ENCODE measurements at places on chromosomes 1 and 21. TPM values are rescaled to one million over a fixed set of nuclear protein-coding genes. Genes with fewer than 3 reads are reported as not detected.
A peak's percentile ranks its signal among the peaks of the same experiment; 100 is the strongest.

DNA sequence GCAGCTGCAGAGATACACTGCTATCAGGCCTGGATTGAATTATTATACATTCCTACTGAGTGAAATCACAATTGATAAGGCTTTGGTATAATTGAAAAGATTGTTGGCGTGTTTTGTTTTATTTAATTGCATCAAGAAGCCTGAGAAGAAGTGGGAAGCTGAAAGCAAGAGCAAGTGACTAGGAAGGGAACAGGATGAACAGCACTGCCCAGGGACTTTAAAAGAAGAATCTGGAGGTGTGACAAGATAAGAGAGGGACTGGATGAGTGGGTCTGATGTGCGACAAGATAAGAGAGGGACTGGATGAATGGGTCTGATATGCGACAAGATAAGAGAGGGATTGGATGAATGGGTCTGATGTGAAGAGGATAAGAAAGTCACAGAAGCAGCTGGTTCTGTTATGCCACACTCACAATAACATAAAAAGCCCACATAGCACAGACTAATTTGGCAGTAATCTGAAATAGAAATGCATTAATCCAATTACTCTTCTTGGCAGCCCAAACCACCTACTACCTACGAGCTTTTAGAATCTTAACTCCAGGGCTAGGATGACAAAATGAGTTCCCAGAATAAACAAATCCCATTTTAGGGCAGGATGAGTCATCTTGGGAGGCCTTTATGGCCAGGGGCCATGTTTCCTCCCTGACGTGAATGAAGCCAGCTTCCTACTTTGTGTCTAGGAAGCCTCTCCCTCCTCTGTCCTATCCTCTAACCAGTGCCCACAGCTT is 129.7 kb downstream of the DUSP10 start:
- DNase-seq = peak; percentile 53

DNA sequence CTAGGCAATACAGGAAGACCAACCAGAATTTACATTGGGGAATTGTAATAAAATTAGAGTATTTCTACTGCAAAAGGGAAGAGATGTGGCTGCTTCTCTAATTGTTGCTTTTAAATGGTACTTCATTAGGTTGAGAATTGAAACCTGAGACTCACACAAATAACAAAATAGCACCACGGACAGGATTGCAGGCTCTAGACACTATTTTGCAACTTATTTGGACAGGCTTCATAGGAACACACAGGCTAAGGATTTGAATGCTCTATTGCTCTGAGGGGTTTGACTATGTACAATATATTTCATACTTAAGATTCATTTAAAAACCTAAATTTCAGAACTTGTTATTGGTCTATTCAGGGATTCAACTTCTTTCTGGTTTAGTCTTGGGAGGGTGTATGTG is 79.6 kb downstream of the ATP1B1 start:
- no peak for DNase-seq

GRCh38 chr1:226873771-226874578 is 3.6 kb downstream of the PSEN2 start:
- DNase-seq = no peak

Gene PGBD5
- total RNA-seq = 2.7 TPM

DNA sequence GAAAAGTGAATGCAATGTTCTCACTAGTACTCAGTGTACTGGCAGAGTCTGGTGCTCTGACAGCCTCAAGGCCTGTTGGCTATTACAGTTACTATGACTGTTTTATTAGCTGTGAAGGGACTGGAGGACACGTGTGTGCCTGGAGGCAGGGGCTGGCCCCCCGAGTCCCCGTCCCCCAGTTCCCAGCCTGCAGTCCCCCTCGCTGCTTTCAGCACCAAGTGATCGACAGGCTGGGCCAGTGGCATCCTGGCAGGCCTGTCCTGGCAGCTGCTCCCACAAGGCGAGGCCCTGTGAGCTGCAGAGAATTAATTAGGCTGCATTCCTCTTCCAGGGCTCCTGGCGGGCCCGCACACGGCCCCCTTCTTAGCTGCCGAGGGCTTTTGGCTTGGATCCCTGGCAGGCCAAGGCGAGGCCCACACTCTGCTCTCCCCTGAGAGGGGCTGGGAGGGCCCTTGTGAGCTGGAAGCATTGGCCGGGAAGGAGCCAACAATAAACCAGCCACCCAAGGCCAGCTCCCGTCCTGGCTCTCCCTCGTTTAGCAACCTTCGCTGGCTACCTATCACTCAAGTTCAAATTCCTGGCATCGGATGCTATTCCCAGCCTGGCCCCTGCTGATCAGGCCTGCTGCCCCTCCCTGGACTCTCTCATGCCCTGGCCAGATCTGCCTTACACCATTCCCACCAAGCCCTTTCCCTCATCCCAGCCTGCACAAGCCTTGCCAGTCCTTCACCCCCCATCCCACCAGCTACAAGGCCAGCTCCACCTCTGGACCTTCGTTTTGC is 9.8 kb downstream of the EDN2 start:
- DNase-seq = peak; percentile 76

Gene C1QB
- total RNA-seq = 14.1 TPM

- peak; percentile 79 for DNase-seq
These were observed 467 bp downstream of the THRAP3 start for GRCh38 chr1:36224537-36225282.

GRCh38 chr1:32336963-32337675 is 1.1 kb upstream of the MARCKSL1 start:
- DNase-seq = no peak

- DNase-seq = no peak
These were observed 170.5 kb downstream of the NTMT2 start for GRCh38 chr1:170316270-170316669.

DNA sequence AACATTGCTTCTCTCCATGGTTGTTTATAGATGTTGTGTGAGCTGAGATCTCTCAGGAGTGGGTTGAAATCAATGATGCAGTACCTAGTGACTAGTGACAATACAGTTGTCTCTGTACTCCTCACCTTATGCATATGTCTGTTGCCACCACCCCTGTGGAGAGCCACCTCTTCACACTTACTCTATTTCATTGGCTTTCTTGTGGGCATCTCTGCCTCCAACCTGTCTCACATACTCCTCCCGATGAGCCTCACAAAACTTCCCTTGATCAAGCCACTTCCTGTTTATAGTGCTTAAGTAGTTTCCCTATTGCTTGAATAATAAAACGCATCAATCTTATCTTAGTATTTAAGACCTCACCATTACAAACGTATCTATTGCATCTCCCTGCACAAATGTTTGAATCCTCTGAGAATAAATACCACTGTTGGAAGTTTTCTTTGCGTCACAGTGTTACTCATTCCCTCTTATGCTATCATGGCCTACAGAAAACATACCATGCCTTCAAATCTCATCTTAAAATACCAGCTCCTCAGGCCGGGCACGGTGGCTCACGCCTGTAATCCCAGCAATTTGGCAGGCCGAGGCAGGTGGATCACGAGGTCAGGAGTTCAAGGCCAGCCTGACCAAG is 54.7 kb upstream of the GREM2 start:
- DNase-seq = no peak

Gene NUDT17
- total RNA-seq = 2.5 TPM

GRCh38 chr1:210922666-210923065 is 211.3 kb downstream of the KCNH1 start:
- DNase-seq = no peak

Gene TSSK3
- total RNA-seq = 0.89 TPM

Gene RPE65
- 0.10 TPM for total RNA-seq

DNA sequence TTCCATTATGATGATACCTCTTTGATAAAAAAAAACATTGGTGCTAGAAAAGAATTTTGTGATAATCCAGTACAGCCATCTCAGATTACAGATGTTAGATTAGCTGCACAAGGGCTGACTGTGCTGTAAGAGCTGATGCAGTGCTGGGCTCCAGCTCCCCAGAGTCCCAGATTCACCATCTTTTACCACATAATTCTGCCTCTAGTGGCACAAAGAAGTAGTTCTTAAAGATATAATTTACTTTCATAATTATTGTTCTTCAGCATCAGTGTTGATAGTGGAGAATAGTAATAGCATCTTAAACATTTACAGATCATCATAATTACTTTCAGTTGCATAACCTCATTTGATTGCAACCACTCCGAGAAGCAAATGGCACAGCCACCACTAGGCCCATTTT is 262.1 kb downstream of the BRINP2 start:
- no peak for DNase-seq

DNA sequence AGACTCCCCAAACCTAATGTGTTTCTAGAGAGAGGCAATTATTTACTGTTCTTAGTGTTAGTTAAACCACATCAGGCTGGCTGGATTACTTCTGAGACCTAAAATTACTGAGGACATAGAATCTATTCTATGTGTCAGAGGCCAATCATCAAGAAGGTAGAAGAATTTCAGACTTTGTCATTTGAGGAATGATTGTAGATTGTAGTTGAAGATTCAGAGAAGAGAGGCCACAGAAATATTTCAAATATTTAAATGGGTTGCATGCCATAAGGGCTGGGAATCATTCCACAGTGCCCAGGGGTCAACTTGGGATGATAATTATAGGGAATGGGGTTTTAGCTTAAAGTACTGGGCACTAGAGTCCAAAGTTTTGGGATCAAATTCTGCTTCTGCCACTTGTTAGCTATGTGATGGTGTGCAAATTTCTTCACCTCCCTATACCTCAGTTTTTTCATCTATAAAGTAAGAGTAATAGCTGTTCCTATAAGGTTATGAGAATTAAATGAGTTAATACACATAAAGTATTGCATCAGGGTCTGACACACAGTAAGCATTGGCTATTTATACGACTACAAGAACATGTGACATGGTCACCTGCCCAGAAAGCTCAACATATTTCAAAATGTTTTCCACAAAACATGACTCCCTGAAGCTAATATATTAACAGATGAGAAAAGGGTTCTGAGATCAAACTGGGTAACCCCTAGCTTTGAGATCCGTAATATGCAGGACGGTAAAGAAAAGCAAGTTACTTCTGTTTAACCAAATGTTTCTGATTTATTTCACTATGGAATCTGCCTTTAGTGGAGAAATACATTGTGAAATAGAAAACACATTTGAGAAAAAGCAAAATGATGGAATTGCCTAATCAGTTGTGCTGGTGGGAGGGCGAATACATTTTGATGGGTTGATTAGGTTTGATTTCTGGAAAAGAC is 69.7 kb upstream of the SPAG17 start:
- DNase-seq = peak; percentile 51

Gene TNFRSF9
- total RNA-seq = 0.20 TPM

GRCh38 chr1:172895761-172896160 is 155.0 kb downstream of the TNFSF18 start:
- DNase-seq = no peak

GRCh38 chr1:154151311-154151710 is 3.6 kb downstream of the NUP210L start:
- DNase-seq = no peak

DNA sequence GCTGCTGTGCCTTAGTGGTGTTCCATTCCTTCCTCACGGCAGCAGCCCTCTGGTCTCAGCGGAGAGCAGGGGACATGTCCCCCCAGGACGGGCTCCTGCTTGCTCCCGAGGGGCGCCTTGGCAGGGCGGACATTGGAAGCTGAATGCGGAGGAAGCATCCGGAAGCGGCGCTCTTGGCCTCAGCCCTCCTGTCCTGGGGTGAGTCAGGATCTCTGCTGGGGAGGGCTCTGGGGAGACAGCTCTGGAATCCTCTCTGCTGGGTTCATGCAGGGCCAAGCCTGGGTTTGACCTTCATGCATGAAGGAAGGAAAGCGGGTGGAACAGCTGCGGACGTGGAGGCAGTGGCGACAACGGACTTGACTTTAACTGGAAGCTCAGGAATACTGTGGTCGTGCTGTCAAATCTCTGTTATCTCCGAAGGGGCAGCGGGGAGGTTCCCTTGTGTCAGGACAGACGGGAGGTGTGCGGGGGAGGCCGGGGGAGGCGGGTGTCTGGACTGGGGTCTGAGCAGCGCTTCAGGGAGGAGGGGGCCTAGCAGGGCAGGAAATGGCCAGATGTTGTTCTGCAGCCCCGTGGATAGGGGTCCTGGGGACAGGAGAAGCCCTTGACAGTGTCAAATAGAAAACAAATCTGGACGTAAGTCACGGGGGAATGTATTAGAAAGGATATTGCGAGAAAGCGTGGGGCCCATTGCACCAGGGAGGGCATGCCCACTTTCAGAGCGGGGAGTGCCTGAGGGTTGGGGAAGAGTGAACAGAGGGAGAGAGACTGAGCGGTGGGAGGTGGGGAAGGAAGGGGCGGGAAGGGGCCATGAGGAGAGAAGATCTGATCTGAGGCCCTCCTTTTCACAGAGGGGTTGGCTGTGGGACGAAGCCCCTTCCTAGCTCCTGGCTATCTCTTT is 26.6 kb downstream of the CRYAA start:
- no peak for DNase-seq

DNA sequence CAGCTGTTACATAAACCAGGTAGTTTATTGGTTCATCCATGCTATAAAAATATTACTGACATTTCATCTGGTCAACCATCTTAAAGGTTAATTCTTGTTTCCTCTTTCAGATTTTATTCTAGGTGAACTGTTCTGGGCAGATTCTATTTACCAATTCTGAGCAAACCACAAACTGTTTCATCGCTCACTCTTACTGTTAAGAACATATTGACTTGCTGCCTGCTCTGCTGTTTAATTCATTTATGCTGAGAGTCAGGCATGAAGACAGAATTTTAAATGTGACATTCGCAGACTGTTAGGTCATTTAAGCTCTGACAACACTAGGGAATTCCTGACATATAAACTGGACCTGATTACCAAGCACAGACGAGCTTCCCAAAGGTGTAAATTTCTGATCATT is 98.3 kb downstream of the PIGK start:
- no peak for DNase-seq

GRCh38 chr1:205506409-205507200 is 2.1 kb downstream of the CDK18 start:
- no peak for DNase-seq

DNA sequence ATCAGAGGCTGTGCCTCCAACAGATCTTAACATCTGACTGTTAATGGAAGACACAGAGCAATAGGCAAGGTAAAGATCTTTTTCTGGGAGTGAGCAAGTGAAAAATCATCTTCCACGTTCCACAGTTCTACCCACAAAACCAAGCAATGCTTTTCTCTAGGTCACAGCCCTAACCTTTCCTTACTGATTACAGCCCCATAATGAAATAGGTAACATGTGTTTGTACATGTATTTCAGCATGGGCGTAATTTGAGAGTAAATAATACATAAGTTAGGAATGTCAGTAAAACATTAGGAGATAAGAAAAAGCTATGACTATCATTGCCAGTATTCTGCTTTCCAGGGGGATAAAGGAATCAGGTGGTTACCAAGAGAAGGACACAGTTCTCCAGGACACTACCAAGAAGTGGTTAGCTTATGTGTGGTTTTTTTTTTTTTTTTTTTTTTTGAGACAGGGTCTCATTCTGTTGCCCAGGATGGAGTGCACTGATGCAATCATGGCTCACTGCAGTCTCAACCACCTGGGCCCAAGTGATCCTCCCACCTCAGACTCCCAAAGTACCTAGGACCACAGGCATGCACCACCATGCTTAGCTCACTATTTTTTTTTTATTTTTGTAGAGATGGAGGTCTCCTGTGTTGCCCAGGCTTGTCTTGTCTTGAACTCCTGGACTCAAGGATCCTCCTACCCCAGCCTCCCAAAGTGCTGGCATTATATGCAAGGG is 72.0 kb downstream of the DAP3 start:
- DNase-seq = no peak

Gene WNT9A
- 1.5 TPM for total RNA-seq

Gene ELAPOR1
- 3.5 TPM for total RNA-seq

Gene CD164L2
- total RNA-seq = 0.30 TPM

Gene PRDM16
- total RNA-seq = 1.5 TPM

All from skin of body (tissue), 3 donors.